HFFc6 (cell line): ENCODE measurements at places on chromosomes 13 and 19. TPM values are rescaled to one million over a fixed set of nuclear protein-coding genes. Genes with fewer than 3 reads are reported as not detected.

The RFPL4AL1 gene
- not detected in 3 replicates for total RNA-seq

The GGACT gene
- 2.1 to 2.5 TPM (median 2.3 TPM) in 3 replicates for total RNA-seq

The RFX1 gene
- total RNA-seq: 11.9 to 12.6 TPM (median 12.4 TPM) in 3 replicates

The PNMA8A gene
- total RNA-seq: 9.1 to 13.1 TPM (median 12.8 TPM) in 3 replicates

The NCAN gene
- total RNA-seq: not detected in 3 replicates

The SIGLEC5 gene
- not detected in 3 replicates for total RNA-seq

The POSTN gene
- 22.9 to 227 TPM (median 197 TPM) in 3 replicates for total RNA-seq

The ENOX1 gene
- total RNA-seq: 0.66 and 3.1 TPM in 2 replicates

The TRIM13 gene
- 18.4 to 20.6 TPM (median 18.9 TPM) in 3 replicates for total RNA-seq

The TMEM38A gene
- total RNA-seq: 0.80 to 1.8 TPM (median 1.6 TPM) in 3 replicates

The IFNL1 gene
- not detected in 3 replicates for total RNA-seq

The ZNF177 gene
- 0.80 to 1.1 TPM (median 0.80 TPM) in 3 replicates for total RNA-seq

The EDNRB gene
- not detected in 3 replicates for total RNA-seq

The CGB5 gene
- not detected in 3 replicates for total RNA-seq

The KCNC3 gene
- not detected in 3 replicates for total RNA-seq

The FFAR1 gene
- not detected in 2 replicates for total RNA-seq

The ZNF880 gene
- 8.9 to 19.0 TPM (median 10.7 TPM) in 3 replicates for total RNA-seq

The COX6B2 gene
- not detected in 3 replicates for total RNA-seq

The CGB1 gene
- total RNA-seq: 0.66 to 0.79 TPM in 2 of 3 replicates, not detected in the other

The ZNF560 gene
- 0.07 to 0.17 TPM in 2 of 3 replicates, not detected in the other for total RNA-seq

The ATP8A2 gene
- total RNA-seq: not detected in 3 replicates

The DIRAS1 gene
- 13.0 to 19.0 TPM (median 14.1 TPM) in 3 replicates for total RNA-seq

The COL4A1 gene
- total RNA-seq: 149 to 342 TPM (median 252 TPM) in 3 replicates

The ERICH4 gene
- not detected in 2 replicates for total RNA-seq

The CBLC gene
- not detected in 3 replicates for total RNA-seq

The ZNF546 gene
- 1.7 to 1.8 TPM (median 1.8 TPM) in 3 replicates for total RNA-seq

The NALCN gene
- total RNA-seq: 4.6 to 5.4 TPM (median 4.9 TPM) in 3 replicates

The SELENOV gene
- not detected in 3 replicates for total RNA-seq

The ZSCAN5A gene
- total RNA-seq: 5.7 to 6.1 TPM (median 5.8 TPM) in 3 replicates

The CEACAM8 gene
- not detected in 3 replicates for total RNA-seq

The SIAH3 gene
- not detected in 3 replicates for total RNA-seq

The HSD17B14 gene
- total RNA-seq: 4.4 to 9.9 TPM (median 5.7 TPM) in 3 replicates

The AMH gene
- 0.63 to 2.5 TPM (median 1.2 TPM) in 3 replicates for total RNA-seq

The OXGR1 gene
- total RNA-seq: not detected in 3 replicates

The JAK3 gene
- total RNA-seq: 0.35 to 0.78 TPM (median 0.57 TPM) in 3 replicates

The REEP6 gene
- 1.8 to 4.7 TPM (median 2.8 TPM) in 3 replicates for total RNA-seq

The COX7A1 gene
- 59.8 to 124 TPM (median 94.3 TPM) in 3 replicates for total RNA-seq

The CCDC169 gene
- 1.3 to 2.2 TPM (median 1.9 TPM) in 3 replicates for total RNA-seq

The KLK11 gene
- total RNA-seq: not detected in 3 replicates

The CAMSAP3 gene
- not detected in 3 replicates for total RNA-seq

The ZNF790 gene
- 2.5 and 3.9 TPM in 2 replicates for total RNA-seq

The ZNF573 gene
- total RNA-seq: 5.2 to 8.4 TPM (median 8.1 TPM) in 3 replicates

The PODNL1 gene
- total RNA-seq: 12.7 to 13.9 TPM (median 13.5 TPM) in 3 replicates

The DACH1 gene
- not detected in 2 replicates for total RNA-seq

The INAFM1 gene
- total RNA-seq: 14.3 to 14.8 TPM (median 14.7 TPM) in 3 replicates

The MEIS3 gene
- total RNA-seq: 34.1 to 48.7 TPM (median 38.2 TPM) in 3 replicates

The WDR87 gene
- total RNA-seq: not detected in 2 replicates

The PCSK4 gene
- 0.60 to 2.0 TPM (median 1.2 TPM) in 3 replicates for total RNA-seq

The ETFB gene
- total RNA-seq: 133 to 169 TPM (median 159 TPM) in 3 replicates

The ONECUT3 gene
- not detected in 2 replicates for total RNA-seq

The ZNF442 gene
- 2.1 to 2.6 TPM (median 2.1 TPM) in 3 replicates for total RNA-seq

The PPP2R1A gene
- total RNA-seq: 326 to 364 TPM (median 331 TPM) in 3 replicates
